ENCODE measurements at places on chromosomes 6 and 20.
A peak's percentile ranks its signal among the peaks of the same experiment; 100 is the strongest.

DNA sequence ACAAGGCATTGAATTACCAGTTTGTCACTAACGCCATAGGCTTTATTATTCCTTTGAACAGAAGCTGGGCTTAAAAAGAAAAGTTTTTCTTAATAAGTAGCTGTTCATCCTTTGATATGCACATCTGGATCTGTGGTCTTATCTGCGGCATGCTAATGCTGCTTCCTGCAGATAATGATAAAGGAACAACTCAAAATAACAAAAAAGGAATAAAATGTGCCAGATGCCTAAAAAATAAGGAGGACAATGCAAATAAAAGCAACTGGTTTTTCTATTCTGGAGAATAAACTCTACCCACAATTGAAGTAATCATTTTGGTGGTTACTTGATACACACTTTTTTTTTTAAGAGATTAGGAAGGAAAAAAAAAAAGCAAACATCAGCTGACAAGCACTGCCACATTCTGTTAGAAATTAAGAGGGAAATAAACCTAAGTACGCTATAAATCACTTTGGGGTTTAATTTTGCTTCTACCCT is 156.8 kb upstream of the SALL4 start:
- no peak overlapping the region for H3K4me3 ChIP-seq
- no peak overlapping the region for H3K27ac ChIP-seq
- H3K4me1 ChIP-seq: peaks cover 9% of the 10 kb centered on the region
- H3K36me3 ChIP-seq: no peaks in the 10 kb centered on the region

GRCh38 chr6:101747160-101747559 is 353.7 kb downstream of the GRIK2 start:
- H3K4me3 ChIP-seq: no peak overlapping the region
- no peak for DNase-seq
- H3K27ac ChIP-seq: no peak overlapping the region
- H3K4me1 ChIP-seq: no peaks in the 10 kb centered on the region
- no peaks in the 10 kb centered on the region for H3K27me3 ChIP-seq

DNA sequence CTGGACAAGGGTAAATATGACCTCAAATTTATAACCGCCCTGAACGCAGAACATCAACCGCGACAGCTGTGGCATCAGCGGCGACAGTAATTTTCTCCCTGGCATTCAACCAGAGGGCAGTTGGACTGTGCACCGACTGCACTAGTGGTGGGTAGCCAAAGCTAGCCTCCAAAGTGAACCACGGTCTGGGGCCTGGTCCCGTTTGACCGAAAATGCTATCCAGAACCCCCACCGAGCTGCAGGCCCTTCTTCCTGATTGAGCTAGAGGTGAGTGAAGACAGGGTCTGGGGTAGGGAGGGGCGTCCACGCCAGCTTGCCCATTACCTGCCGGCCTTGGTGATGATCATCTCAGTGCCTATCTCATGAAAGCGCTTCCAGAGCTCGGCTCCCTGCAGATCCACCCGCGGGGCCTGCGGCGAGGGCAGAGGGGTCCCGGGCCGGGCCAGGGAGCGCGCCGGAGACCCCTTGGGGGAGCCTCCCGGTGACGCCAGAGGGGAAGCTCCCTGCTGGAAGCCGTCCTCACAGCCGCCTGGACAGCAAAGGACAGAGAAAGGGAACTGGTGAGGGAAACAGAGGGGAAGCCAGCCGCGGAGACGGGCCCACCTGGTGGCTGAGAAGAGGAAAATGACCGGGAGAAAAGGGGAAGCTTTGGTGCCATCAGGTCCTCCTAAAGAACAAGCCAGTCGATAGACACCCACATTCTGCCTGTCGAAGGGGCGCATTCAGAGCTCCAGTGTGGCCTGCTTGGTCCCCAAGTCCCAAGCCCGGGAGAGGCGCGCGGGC is 2.0 kb downstream of the TBX18 start:
- no peak overlapping the region for H3K4me3 ChIP-seq
- peaks cover 10% of the 10 kb centered on the region for H3K4me1 ChIP-seq
- peaks cover 63% of the 10 kb centered on the region for H3K27me3 ChIP-seq
- no peak overlapping the region for H3K27ac ChIP-seq
- H3K36me3 ChIP-seq: peaks cover 3% of the 10 kb centered on the region

GRCh38 chr6:48183178-48183577 is 72.2 kb upstream of the PTCHD4 start:
- H3K27me3 ChIP-seq: no peaks in the 10 kb centered on the region
- H3K27ac ChIP-seq: no peak overlapping the region
- no peak for DNase-seq
- H3K4me1 ChIP-seq: no peaks in the 10 kb centered on the region

GRCh38 chr20:55746723-55747122 is 258.6 kb downstream of the CBLN4 start:
- H3K27me3 ChIP-seq: no peaks in the 10 kb centered on the region
- DNase-seq: no peak
- no peak overlapping the region for H3K4me3 ChIP-seq
- H3K36me3 ChIP-seq: no peaks in the 10 kb centered on the region
- H3K27ac ChIP-seq: no peak overlapping the region

- no peak overlapping the region for H3K4me3 ChIP-seq
- DNase-seq: no peak
- no peaks in the 10 kb centered on the region for H3K4me1 ChIP-seq
- H3K27ac ChIP-seq: no peak overlapping the region
These were observed 116.5 kb upstream of the LAMP5 start for GRCh38 chr20:9397928-9398327.

DNA sequence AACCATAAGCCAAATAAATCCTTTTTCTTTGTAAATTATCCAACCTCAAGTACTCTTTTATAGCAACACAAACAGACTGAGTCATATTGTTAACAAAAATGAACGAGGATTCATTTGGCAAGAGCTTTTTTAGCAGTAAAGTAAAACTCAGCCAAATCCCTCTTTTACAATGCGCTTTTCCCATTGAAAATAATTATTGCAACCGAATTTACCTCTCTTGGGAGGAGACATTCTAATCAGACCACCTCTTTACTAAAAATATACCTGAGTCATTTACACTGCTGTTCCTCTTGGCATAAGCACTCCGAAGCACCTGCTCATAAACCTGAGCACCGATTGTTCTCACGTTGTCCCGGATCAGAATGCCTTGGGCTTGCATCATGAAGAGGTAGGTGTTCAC is 57.4 kb downstream of the B4GALT5 start:
- DNase-seq: no peak
- H3K27ac ChIP-seq: peak overlapping the region; percentile 66
- H3K4me1 ChIP-seq: peaks cover 16% of the 10 kb centered on the region
- peaks cover 59% of the 10 kb centered on the region for H3K36me3 ChIP-seq
- H3K27me3 ChIP-seq: no peaks in the 10 kb centered on the region
- H3K4me3 ChIP-seq: no peak overlapping the region

GRCh38 chr6:31558318-31558625 is 10.9 kb downstream of the NFKBIL1 start:
- DNase-seq: no peak
- no peaks in the 10 kb centered on the region for H3K27me3 ChIP-seq
- H3K27ac ChIP-seq: peak overlapping the region; percentile 92
- H3K4me3 ChIP-seq: peak overlapping the region; percentile 67
- H3K4me1 ChIP-seq: peaks cover 82% of the 10 kb centered on the region

DNA sequence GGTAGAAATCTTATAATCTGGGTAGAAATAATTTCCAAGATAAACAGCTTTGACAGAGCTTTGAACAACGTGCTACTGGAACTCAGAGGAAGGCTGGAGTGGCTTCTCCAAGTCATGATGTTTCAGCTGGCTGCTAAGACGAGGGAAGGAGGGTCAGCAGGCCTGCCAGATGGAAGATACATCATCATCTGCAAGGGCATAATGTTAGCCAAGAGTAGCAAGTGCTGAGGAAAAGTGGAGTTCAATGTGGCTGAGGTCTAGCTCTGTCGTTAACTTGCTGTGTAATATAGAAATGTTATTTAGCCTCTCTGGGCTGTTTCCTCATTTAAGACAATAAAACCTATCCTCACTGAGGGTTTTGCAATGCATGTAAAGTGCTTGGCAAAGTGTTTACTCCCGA is 35.1 kb downstream of the RGS17 start:
- H3K27ac ChIP-seq: no peak overlapping the region
- peaks cover 16% of the 10 kb centered on the region for H3K27me3 ChIP-seq
- no peak overlapping the region for H3K4me3 ChIP-seq
- H3K36me3 ChIP-seq: no peaks in the 10 kb centered on the region
- H3K4me1 ChIP-seq: peaks cover 7% of the 10 kb centered on the region
- no peak for DNase-seq

DNA sequence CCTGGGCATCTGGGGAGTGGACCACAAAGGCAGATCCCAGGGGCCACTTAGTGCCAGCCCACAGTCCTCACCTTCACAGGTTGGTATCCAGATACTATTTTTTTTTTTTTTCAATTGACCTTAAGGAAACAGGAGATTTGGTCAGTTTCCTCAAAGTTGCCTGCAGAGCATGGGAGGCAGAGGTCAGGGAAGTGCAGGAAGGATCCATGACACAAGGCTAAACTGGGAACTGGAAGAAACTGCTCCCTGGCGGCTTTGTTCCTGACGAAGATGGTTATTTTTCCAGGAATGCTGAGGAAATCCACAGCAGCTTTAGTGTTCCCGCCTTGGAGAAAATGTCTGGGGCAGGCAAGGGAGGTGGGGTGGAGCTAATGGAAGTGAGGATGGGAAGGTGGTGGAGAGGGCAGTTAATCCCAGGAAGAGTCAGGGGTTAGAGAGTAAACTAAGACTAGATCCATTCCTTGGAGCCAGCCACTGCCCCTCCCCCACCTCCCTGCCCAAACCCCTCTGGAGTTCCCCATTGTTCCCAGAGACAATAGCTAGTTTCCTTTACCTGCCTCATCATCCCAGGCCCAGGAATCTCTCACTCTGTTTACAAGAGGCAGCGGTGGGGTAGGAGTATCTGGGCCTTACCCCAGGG is 14.3 kb upstream of the MYMX start:
- no peaks in the 10 kb centered on the region for H3K4me1 ChIP-seq
- no peaks in the 10 kb centered on the region for H3K27me3 ChIP-seq
- no peak for DNase-seq
- H3K36me3 ChIP-seq: no peaks in the 10 kb centered on the region
- H3K4me3 ChIP-seq: no peak overlapping the region

DNA sequence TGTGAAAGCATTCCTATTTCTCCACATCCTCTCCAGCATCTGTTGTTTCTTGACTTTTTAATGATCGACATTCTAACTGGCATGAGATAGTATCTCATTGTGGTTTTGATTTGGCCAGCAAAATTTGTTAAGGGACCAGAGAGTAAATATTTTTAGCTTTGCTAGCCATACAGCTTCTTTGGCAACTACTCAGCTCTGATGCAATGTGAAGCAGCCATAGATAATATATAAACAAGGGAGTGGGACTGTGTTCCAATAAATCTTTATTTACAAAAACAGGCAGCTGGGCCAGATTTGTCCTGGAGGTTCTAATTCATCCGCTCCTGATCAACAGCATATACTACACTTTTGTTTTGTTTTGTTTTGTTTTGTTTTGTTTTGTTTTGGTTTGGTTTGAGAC is 202.9 kb downstream of the ZNF217 start:
- H3K27me3 ChIP-seq: no peaks in the 10 kb centered on the region
- H3K4me1 ChIP-seq: peaks cover 40% of the 10 kb centered on the region
- no peak for DNase-seq
- H3K27ac ChIP-seq: no peak overlapping the region
- no peaks in the 10 kb centered on the region for H3K36me3 ChIP-seq

DNA sequence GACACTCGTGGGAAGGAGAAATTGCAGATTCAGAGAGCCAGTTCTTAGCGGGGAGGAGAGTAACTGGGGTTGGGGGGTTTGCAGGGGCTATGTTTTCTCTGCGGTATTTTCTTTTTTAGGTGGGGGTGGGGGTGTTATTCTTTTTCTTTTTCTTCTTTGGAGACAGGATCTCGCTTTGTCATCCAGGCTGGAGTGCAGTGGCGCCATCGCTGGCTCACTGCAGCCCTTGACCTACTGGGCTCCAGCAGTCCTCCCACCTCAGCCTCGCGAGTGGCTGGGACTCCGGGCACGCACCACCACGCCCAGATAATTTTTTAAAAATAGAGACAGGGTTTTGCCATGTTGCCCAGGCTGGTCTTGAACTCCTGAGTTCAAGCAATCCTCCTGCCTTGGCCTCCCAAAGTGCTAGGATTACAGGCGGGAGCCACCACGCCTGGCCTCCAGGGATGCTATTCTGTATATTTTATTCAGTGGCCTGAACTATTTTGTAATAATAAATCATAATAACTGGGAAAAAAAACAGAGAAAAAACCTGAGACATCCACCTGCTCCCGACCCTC is 57.3 kb downstream of the UBE2V1 start:
- no peaks in the 10 kb centered on the region for H3K36me3 ChIP-seq
- DNase-seq: no peak
- no peak overlapping the region for H3K27ac ChIP-seq
- H3K4me1 ChIP-seq: no peaks in the 10 kb centered on the region
- peaks cover 7% of the 10 kb centered on the region for H3K27me3 ChIP-seq
- H3K4me3 ChIP-seq: no peak overlapping the region

DNA sequence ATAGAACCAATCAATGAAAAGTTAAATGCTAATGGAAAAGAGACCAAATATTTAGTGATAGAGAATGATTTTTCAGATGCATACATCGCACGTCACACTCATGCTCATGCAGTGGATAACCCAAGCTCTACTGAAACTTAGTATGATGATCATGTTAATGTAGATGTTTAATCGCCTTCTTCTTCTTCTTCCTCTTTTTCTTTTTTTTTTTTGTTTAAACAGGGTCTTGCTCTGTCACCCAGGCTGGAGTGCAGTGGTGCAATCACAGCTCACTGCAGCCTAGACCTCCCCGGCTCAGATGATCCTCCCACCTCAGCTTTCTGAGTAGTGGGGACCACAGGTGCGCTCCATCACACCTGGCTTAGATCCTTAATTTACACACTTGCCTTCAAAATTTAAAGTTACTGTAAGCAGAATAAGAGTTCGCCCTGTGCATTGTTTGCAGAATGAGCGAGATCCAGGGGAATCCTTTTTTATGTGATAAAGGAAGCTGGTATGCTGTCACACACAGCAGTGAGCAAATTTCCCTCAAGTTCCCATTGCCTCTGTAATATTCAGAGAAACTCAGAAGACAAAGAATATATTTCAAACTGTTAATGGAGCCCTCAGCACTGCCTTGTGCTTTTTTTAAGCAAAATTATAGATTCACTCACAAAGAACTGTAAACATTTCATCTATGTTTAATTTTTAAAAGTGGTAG is 194.2 kb upstream of the SGK1 start:
- no peaks in the 10 kb centered on the region for H3K27me3 ChIP-seq
- H3K4me3 ChIP-seq: no peak overlapping the region
- no peaks in the 10 kb centered on the region for H3K36me3 ChIP-seq
- H3K27ac ChIP-seq: no peak overlapping the region
- no peak for DNase-seq
- H3K4me1 ChIP-seq: peaks cover 4% of the 10 kb centered on the region

DNA sequence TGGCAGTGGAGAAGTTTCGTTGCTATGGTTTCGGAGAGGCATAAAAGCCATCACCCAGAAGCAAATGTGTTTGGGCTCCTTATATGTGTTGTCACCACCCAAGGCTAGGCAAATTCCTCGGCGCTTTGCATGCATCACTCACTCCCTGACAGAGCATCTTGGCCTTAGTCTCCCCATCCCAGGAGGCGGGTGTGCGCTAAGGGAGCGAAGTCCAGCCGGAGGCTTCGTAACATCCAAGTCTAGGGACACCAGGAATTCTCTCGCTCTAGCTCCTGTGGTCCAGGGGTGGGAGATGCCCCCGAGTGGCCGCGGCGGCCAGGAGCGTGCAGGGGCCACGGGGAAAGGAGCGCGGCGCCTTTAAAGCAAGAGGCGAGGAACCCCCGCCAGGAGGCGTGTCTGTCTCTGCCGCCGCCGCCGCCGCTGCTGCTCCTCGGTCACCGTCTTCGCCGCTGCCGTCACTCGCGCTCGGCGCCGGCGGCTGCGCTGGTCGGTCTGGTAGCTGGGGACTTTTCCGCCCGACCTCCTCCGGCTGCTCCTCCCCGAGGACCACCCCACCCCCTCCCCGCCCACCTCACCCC is at the start of gene GRIK2:
GRIK2 (plus strand) TSS at position 458 of the 578 bp plus-strand sequence.
- peaks cover 1% of the 10 kb centered on the region for H3K4me1 ChIP-seq
- peaks cover 59% of the 10 kb centered on the region for H3K27me3 ChIP-seq
- no peak for DNase-seq
- H3K36me3 ChIP-seq: no peaks in the 10 kb centered on the region

All from activated T-cell treated with anti-CD3 and anti-CD28 coated beads, Interleukin-2, amount 50 U/mL, for 24 hours (primary cell).